ENCODE measurements at places on chromosomes 6 and 20. TPM values are rescaled to one million over a fixed set of nuclear protein-coding genes. Genes with fewer than 3 reads are reported as not detected.

DNA sequence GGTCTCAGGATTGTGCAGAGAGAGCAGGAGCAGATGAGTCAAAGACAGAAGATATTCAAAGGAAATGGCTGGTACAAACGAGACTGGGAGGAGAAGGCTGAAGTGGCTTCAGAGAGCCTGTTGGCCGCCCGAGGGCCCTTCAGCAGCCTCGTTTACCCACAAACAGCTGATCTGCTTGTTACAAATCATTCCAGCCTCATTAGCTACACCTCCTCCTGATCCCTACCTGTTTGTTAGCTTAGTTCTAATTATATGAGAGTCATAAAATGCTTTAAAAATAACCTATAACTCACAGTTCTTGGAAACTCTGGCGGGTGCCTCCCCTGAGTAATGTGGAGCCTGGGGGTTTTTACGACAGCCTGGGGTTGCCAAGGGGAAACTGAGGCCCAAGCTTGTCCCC lies 12.6 kb downstream of the GLP1R start:
- H3K36me3 ChIP-seq: no peaks in the 10 kb centered on the region
- H3K4me3 ChIP-seq: no peak overlapping the region
- no peak overlapping the region for H3K27ac ChIP-seq
- no peak for DNase-seq

GRCh38 chr6:42790549-42791181 lies 8.8 kb downstream of the BICRAL start:
- no peak for DNase-seq
- H3K36me3 ChIP-seq: peaks cover 18% of the 10 kb centered on the region
- no peak overlapping the region for H3K4me3 ChIP-seq
- peak overlapping the region; percentile 21 for H3K27ac ChIP-seq
- peaks cover 22% of the 10 kb centered on the region for H3K4me1 ChIP-seq

DNA sequence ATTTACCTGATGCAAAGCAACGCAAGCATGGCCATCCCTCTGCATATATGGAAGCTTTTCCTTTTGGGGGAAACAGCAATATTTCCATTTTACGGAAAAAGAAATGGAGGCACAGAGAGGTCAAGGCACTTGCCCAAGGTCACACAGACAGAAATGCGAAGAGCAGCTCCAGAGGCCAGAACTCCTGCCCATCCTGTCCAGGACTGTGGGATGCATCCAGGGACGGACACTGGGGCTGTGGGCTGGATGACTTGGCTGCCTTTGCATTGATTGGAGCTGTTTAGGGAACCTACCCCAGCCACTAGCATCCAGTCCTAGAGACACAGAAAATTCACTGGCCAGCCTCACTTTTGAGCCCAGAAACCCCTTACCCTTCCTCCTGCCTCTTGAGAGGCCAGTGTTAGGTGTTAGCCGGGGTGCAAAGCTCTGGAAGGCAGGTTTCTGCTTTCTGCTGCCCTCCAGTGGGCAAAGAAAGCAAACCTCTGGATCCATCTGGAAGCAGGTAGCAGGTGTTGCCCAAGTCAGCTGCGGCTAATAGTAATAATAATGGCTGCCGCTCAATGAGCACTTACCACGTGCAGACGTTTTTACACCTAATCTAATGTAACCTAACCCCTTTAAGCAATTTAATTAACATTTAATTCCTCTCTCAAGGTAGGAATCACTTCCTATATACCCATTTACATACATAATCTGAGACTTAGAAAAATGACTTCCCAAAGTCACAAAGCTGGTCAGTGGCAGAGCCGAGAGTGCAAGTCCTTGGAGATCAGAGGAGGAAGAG lies 31.7 kb upstream of the CCN5 start:
- no peaks in the 10 kb centered on the region for H3K27me3 ChIP-seq
- peak; percentile 25 for DNase-seq
- no peak overlapping the region for H3K27ac ChIP-seq
- no peaks in the 10 kb centered on the region for H3K36me3 ChIP-seq

DNA sequence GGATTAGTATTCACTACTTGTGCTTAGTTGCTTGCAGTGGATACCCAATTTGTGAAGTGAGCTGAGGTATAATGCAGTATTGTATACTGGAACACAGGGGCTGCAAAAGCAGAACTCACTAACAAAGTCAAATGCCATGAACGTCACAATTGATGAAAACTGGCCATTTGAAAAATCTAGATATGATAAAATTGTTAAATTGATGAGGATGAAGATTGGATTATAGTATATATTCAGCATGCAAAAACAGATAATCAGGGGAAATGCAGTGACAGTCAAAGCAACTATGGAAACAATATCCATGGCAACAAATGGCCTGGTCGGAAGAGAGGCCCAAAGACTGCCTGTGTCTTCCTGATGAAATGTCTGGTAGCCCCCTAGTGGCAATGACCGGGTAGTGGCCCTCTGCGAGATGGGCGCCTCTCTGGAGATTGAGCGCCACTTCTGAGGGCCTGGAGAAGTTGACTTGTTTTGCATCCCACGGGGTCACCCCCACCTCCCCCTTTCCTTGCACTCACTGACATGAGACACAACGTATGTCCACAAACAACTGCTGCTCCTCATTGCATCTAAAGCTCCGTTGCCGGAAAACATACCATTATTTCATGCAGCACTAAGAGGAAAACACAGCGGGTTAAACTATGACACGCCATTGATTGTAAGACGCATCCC lies 43.6 kb downstream of the C6orf15 start:
- no peak overlapping the region for H3K4me3 ChIP-seq
- no peaks in the 10 kb centered on the region for H3K4me1 ChIP-seq
- DNase-seq: peak; percentile 53
- no peaks in the 10 kb centered on the region for H3K27me3 ChIP-seq

The FOXA2 gene
- not detected for total RNA-seq

The FYN gene
- 347 TPM for total RNA-seq
